ENCODE measurements at places on chromosomes 3 and 15.

DNA sequence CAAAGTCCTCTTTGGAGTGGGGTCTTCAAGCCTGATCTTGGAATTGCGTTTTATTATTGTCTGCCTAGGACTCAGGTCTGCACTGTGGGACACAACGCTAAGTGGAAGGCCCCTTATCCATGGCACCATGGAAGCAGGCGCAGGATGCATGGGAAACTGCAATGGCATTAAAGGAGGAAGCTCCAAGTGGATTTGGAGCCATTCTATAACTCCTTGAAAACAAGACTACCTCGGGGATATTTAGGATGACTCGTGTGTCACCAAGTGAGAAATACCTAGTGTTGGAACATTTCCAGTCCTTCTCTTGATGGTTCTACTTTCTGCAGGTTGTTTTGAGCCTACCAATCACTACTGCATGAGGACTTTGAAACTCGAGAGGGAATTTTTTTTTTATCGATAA, 126.6 kb upstream of the ZBED2 start:
- no peak for DNase-seq

- DNase-seq, result no peak
Observed at GRCh38 chr15:49152552-49153312, 2.7 kb downstream of the COPS2 start.

DNA sequence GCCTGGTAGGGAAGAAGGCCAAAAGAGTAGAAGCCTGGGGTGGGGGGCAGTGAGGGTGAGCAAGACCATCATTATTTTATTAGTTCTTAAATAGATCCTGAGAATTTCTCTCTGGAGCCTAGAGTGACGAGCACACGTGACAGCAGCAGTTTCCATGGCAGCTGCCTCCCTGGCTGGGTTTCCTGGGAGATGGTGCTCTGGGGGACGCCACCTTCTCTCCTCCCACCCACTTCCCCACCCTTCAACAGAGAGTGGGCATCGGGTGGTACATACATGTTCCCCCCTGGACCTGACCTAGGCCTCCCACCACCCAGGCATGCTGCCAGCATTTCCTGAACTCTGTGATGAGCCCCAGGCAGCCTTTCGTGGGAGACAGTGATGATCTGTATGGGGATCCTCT, 12.9 kb downstream of the CELF6 start:
- no peak for DNase-seq

DNA sequence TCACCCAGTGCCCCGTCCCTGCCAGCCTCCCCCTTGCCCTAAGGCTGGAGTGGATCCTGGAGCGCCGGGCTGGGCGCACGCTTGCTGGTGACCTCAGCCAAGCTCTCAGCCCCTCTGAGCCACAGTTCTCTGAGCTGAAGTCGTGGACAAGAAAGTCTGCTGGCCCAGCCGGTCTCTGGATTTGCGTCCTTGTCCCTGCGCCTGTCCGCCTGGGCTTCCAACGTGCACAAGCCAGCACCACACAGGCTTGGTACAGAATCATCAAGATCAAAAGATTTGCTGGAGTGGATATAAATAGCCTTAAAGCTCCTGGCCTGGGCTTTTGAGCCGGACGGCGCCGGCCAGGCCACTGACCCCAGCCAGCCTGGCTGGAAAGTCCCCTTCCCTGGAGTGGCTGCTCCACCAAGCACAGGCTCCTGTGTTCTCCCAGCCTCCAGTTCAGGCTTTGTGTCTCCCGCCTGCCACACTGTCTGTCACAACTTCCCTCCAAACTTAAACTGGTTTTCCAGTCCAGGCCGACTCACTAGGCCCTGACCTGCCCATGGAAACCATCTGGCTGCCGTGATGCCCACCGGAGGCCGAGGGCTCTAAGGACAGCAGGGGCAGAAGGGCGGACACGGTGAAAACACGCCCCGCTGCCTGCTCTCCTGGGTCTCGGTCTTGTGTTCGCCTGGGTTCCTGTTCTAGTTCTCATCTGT, 156.2 kb downstream of the NUP210 start:
- DNase-seq, result no peak

GRCh38 chr3:171996178-171996817, 43.1 kb upstream of the FNDC3B start:
- no peak for DNase-seq

DNA sequence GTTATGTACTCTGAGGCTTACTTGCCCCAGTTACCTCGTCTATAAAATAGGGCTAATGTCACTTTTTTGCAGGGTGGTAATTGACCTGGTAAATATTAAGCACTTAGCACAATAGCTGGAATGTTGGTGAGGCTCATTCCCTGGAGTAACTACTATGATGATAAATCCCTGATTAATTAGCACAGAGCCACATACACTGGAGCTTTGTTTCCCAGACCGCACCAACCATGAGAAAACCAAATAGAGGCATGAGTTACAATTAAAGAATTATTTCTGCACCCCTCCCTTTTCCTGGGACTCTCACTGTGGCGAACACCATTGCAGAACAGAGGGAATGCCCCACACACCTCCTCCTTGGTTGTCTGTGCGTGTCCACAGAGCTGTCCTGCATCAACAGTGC, 76.6 kb upstream of the CPOX start:
- DNase-seq, result no peak

DNA sequence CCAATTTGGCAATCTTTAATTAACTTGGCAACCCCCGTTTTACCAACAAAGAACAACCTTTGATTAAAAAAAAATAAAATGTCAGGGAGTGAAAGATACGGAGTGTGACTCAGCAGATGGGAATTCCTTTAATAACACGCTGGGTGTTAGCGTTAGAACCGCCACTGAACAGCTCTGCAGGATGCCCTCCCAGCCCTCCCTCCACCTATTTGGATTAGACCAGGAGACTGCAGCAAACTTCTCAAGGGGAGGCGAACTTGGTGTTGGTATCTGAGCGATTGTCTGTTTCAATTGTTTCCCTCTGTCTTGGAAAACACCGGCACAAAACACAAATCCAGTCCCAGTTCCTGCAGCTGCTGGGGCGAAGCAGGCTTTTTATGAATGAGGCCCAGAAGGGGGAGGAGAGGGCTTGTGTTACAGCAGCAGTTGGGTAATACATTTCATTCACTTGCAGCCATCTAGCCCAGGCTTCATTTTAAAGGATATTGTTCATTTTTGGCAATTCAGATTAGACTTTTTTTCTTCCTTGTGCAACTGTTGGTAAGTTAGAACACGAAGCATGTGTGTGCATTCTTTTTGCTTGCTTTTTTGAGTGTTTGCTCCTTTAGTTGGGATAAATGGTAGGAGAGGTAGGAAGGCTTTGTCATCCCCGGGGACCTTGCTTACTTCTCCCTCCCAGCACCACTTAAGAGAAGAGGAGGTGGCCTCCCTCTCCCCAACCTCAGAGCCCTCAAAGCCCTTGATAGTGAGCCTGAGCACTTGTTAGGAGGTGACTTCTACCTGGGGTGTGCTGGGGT, 152.3 kb downstream of the IGF1R start:
- DNase-seq, result no peak

- no peak for DNase-seq
Observed at GRCh38 chr15:82196353-82196752, 66.2 kb downstream of the EFL1 start.
